Inflammatory macrophage (primary cell): ENCODE measurements at places on chromosomes 5 and 9.

DNA sequence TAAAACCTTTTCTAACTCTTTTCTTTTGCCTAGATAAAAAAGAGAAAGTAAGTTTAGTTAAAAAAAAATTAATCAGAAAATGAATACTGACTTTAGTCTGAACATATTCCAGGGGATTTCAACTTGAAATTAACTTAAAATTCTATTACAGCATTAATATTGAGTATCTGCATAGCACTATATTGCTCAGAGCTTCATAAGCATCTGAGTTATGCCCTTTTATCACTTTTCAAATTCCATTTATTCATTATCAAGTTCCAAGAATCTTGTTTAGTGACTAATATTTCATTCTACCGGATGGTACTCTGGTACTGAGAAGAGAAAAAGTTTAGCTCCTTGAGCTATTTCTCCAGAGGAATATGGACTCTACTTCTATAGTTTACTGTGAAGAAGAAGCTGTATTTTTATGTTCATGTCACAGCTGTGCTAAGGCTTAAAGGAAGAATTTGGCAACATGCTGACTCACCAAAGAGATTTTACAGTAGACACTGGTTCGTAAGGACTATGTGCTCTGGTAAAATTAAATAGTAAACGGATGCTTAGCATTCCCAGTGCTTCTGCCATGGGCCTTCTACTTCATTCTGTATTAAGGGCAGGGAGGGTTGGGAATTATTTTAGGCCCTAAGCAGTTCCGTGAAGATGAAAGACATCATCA, 285.2 kb upstream of the SEMA6A start:
- DNase-seq: no peak

DNA sequence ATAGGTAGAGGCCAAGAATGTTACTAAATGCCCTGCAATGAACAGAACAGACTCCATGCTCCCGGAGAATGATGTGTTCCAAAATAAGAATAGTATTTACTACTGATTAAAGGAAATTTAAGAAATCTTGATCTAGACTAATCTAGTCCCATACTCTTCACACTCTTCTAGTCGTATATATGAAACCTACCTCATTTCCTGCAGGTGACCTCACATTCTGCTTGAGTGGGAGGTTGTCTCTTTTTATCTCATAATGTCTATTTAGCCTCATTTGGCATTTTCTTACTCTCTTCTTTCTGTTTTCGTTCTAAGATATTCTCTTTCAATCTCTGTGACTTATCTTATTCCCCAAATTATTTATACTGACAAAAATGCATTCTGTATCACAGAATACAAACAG, 9.2 kb upstream of the SHOC1 start:
- DNase-seq: no peak

GRCh38 chr5:127602896-127603844, 45.7 kb upstream of the CTXN3 start:
- no peak for DNase-seq

DNA sequence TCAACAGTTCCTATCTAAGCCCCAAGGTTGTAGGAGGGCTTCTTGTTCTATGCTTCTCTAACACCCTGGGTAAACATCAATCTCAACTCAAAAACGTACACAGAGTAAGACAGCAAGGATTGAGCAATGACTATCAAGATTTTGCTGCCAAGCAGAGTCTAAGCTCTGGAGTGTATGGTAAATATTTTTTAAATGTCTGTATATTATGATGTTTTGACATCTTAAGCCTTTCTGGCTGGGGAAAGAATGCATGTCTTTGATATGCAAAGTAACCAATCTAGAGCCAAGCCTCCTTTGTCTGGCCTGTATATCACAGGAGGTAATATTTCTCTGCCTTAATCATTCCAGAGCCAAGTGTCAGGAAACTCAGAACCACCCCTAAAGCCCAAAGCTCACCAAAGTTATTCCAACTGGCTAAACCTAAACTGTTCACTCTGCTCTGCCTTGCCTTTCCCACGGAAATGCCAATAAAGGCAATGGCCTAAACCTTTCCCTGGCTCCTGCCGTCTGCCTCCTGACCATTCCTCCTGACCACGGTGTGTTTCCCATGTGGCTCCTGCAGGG, 45.2 kb downstream of the YIPF5 start:
- DNase-seq: no peak

GRCh38 chr9:37329576-37329975, 92.9 kb upstream of the GRHPR start:
- DNase-seq: peak; percentile 2

GRCh38 chr5:44535621-44536020, 146.4 kb upstream of the FGF10 start:
- DNase-seq: no peak
